Posterior vena cava (tissue), 2 donors: ENCODE measurements at places on chromosomes 11 and 22. TPM values are rescaled to one million over a fixed set of nuclear protein-coding genes. Genes with fewer than 3 reads are reported as not detected.

The H19 gene
- 430 TPM for total RNA-seq

The LRRN4CL gene
- 13.9 TPM for total RNA-seq

The GAL gene
- total RNA-seq: 0.52 TPM

The PTPRCAP gene
- total RNA-seq: 2.5 TPM
